ENCODE measurements at places on chromosomes 5 and 9.

- peak; percentile 23 for DNase-seq
These were observed 11.5 kb upstream of the FAF2 start for GRCh38 chr5:176436656-176437055.

- DNase-seq: no peak
These were observed 178.4 kb downstream of the TTLL11 start for GRCh38 chr9:121914604-121915303.

DNA sequence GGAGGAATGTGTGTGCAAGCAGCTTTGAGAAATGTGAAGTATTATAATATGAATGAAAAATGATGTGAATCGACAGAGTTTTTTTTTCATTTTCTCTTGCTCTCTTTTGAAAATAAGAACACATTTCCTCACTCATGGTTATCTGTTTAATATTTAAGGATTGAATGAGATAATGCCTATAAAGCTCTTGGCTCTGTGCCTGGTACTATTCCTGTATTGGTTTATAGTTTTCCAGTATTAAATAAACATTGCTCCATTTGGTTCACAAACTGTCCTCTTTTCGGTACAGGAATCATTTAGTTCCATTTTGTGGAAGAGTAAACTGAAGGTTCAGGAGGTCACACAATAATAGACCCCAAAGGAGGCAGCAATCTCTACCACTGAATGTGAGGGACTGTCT is 1185.5 kb upstream of the WWC1 start:
- no peak for DNase-seq

DNA sequence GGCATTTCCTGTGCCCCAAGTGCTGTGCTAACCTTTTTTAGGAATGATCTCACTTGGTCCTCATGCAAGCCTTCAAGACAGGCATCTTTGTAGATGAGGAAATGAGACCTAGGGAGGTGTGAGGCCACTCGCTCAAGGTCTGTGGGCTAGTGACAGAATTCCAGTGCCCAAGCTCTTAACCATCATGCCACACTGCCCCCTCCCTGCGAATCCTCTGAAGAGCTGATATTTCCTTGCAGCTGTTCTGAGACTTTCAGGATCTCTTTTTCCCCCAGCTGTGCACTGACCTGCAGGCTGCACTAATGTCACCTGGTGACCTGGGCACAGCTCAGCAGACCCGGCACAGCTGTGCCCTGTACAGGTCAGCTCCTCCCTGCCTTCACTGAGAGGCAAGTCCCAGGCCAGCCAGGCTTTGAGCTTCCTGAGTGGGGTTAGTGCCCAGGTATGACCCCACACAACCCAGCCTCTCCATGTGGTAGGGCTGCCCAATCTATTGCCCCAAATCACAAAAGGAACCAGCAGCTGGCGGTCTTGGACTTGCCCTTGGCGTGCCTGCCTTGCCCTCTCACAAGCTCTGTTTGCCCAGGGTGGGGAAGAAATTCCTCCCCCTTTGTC is 32.7 kb downstream of the MORN5 start:
- DNase-seq: no peak

DNA sequence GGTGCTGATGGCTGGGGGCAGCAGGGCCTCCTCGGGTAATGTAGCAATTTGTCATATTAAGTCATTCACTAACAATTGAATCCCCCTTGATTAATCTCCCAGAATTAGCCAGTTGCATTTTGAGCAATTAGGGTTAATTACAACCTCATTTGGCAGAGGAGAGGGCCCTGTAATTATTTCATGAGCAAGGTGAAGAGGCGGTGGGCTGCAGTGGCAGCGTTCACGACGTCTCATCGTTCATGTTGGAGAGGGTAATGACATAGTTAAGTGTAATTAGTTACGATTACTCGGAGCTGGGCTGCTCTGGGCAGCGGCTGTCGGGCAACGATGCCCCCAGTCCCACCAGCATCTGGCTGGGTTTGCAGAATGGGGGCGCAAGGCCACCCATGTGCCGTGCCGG is 46.0 kb downstream of the NEK6 start:
- no peak for DNase-seq

GRCh38 chr5:172342918-172343317 is 59.4 kb upstream of the UBTD2 start:
- DNase-seq: no peak

DNA sequence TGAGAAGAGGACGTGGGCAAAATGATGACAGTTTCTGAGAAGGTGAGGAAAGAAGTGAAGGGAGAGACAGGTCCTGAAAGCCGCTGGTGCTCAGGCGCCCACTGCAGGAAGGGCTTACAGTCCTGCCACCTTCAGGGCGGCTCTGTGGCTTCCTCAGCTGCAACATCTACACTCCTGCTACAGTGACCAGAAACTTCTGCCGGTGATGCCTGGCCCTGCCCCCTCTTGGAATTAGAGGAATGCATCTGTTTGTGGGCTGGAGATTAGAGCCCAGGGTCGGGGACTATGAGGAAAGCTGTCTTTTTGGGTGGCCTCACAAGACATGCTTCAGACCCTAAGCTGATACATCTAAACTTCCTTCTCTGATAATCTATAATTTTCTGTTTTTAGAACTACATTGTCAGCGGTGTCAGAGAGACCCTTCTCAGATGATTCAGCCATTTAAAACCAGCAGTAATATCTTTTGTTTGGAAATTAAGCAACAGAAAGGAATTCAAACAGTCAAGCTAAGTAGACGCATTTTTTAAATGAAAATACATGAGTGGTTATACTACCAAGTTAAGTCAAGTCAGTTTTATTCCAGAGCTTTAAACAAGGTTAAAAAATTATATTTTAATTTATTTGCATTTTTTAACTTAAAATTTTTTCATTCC is 30.4 kb downstream of the PRDM6 start:
- DNase-seq: no peak

DNA sequence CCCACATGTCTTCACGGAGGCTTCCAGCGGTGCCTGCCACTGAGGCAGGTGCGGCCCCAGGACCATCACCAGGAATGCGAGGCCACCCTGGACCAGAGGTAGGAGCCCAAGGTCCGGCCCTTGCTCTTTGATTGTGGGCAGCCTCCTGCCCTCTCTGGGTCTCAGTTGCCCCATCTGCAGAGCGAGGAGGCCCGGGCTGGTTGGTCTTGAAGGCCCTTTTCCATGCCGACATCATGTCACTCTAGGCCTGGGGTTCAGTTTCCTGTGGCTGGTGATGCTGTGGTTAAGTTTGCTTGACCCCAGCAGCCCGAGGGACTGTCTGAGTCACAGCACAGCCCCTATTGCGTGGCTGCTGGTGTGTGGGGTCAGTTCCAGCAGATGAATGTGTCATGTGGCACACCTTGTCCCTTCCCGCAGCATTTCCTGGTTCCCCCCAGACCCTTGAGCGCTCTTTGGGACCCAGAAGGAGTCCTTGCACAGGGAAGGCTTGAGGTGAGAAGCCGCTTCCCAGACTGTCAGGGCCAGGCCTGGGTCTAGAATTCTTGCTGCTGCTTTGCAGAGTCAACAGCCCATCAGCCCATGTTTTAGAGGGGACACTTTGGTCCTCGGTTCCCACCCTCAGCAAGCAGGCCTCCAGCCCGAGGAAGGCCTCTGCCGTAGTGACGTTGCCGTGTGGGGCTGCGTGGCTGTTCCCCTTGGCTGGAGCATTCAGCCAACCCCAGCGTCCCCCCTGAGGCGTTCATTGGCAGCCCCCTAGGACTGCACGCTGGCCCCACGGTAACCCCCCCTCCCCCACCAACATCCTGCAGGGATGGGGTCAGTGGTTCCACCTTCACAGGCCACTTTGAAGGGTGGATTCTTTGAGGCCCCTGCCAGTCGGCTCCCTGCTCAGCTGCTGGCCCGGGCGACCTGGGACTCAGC is 31.0 kb upstream of the HMCN2 start:
- no peak for DNase-seq

GRCh38 chr5:79872291-79872690 is 118.8 kb downstream of the MTX3 start:
- DNase-seq: no peak

DNA sequence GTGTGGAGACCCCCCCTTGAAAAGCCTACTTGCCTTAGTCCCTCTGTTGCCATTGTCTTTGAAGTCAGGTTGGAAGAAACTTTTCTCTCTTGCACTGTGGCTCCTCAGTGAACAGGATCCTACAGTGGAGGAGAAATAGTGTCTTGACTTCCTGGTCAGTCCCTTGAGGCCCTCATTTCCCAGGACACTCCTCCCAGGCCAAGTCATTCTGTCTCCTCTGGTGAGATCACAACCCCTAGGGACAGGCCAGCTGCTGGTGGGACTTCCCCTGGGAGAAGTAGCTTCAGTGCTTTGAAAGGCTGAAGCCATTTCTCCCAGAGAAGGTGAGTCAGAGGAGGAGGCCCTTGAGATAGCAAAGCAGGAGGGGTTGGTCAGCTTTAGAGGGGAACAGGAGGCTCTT is 10.1 kb upstream of the GRIA1 start:
- DNase-seq: no peak

DNA sequence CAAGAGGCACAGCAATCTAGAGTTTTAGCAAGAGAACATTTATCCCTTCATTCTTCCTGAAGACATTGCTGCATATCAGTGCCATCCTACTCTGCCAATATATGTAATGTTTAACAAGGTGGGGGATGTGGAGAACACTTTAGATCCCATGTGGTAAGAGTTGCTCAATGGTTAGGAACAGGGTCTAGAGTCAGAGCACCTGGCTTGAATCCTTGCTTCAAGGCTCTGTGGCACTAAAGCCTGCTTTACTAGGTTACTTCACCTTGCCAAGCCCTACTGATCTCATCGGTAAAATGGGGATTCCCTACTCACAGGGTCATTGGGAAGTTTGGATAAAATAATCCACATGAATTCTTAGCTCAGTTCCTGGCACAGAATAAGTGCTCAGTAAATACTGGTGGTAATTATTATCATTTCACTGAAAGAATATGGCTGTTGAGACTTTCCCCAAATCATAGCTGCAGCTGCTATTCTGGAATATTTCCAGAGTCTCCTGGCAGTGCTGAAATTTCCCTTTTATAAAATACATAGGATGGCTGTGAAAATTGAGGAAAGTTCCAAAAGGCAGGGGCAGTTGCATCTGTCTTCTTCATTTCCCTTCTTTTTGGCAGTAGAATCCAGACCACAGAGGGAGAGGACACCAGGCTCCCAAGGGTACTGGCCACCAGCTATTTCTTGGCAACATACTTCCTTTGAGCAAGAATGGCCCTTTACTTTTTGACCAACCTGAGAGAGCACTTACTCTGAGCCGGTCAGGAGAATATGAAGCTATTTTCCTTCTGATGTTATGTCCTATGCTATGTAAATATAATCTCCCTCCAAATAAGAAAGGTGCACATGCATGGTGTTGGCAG is 142.8 kb downstream of the PALM2AKAP2 start:
- no peak for DNase-seq

- no peak for DNase-seq
These were observed 66.7 kb upstream of the TBC1D9B start for GRCh38 chr5:179974246-179974945.

- no peak for DNase-seq
These were observed 28.8 kb upstream of the SEMA4D start for GRCh38 chr9:89526667-89527066.

Measured in CD4-positive, alpha-beta T cell treated with Interleukin-2 at 100 ng/mL for 4 hours (primary cell).